M059J (cell line): ENCODE measurements at places on chromosomes 2 and 18.

GRCh38 chr18:42268186-42268725 lies 313.2 kb downstream of the PIK3C3 start:
- DNase-seq: peak; percentile 53

- DNase-seq: peak; percentile 37
Observed at GRCh38 chr18:3605486-3605952, 155.5 kb downstream of the TGIF1 start.

GRCh38 chr18:26473672-26474071 lies 74.7 kb downstream of the KCTD1 start:
- DNase-seq: no peak

- peak; percentile 88 for DNase-seq
Observed at GRCh38 chr2:172239944-172240590, 137.4 kb upstream of the DLX2 start.

DNA sequence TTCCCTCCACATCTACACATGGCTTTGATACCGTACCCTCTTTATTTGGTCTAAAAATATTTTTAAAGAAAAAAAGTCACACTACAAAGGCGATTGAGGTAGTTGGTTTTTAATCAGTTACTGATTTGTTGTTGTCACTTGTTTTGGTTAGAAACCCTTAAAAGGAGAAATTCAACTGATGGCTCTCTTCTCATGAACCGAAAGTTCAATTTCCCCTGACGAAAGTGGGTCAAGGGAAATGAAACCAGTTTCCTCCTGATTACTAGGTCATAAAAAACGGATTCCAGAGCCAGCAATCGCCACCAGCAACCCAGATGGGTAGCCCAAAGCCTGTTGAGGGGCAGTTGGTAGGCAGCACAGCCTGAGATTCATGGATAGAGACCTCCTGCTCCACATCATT lies 63.2 kb downstream of the DLGAP1 start:
- no peak for DNase-seq

- no peak for DNase-seq
Observed at GRCh38 chr2:6423944-6424343, 441.8 kb downstream of the CMPK2 start.
